ENCODE measurements at places on chromosomes 16 and 17.

DNA sequence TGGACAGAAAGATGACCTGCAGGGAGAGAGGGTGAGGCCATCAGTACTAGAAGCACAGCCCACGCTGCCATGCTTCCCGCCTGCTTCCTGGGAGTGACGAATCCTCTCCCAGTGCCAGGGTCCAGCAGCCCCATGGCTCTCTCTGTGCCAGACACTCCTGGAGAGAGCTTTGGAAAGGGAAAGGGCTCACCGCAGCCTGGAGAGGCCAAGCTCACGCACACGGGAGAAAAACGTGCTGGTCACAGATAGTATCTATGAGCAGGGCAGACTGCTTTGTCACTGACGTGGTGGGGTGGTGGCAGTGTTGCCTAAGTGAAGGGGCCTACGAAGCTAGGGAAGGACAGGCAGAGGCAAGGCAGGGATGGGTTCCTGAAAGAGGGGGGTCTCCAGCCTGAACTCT is 5.4 kb downstream of the WBP2 start:
- no peak for DNase-seq

DNA sequence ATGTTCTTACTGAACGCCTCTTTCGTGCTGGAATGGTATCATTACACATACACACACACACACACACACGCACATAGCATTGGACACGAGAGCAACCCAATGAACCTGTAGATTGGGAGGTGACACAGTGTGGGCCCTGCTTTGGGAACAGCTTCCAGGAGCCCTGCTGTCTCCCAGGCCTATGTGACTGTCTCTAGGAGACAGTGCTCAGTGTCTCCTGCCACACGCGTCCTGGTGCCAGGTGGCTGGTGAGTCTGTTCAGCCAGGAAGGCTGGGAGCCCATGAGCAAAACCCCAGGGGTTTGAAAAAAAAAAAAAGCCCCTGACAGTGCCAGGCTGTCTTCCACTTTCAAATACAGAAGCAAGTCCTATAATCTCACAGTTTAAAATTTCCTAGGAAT is 2.4 kb upstream of the SPOP start:
- DNase-seq = no peak

DNA sequence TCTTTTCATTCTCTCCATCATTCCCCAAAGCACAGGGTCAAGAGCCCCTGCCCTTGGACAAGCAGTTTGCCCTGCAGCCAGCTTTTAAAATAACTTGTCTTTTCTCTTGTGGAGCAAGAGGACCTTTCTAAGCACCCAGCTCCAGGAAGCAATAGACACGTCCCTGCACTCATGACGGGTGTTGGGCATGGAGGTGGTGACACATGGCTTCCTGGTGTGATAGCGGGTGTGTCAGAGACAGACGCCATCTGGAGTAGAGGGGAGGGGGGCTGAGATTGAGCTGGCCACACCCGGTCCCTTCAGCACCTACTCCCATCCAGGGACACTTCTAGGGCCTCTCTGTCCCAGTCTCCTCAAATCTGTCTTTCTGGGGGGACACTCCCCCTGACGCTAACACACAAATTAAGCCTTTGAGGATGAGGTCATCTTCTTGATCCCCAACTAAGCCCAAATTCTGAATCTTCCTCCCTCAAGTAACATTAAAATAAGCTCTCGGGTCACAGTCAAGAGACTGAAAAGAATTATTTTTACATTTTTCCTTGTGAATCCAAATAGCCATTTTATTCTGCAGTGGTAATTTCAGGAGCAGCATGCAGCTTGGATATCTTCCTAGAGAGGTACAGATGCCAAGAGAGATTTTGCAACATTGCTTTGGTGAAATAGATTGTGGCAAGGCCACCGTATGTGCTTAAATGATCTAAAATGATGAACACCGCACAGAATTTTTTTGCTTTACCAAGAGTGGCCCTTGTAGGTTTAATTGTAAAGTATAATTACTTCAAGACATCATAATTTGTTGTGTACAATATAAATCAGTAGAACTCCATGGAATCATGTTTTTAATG is 216.6 kb upstream of the IRX3 start:
- DNase-seq = no peak

GRCh38 chr16:77788181-77789084 is at the start of gene VAT1L:
Gene VAT1L (plus strand): TSS chr16:77788564. CDS start chr16:77788683, 119 bp downstream.
- DNase-seq = no peak

DNA sequence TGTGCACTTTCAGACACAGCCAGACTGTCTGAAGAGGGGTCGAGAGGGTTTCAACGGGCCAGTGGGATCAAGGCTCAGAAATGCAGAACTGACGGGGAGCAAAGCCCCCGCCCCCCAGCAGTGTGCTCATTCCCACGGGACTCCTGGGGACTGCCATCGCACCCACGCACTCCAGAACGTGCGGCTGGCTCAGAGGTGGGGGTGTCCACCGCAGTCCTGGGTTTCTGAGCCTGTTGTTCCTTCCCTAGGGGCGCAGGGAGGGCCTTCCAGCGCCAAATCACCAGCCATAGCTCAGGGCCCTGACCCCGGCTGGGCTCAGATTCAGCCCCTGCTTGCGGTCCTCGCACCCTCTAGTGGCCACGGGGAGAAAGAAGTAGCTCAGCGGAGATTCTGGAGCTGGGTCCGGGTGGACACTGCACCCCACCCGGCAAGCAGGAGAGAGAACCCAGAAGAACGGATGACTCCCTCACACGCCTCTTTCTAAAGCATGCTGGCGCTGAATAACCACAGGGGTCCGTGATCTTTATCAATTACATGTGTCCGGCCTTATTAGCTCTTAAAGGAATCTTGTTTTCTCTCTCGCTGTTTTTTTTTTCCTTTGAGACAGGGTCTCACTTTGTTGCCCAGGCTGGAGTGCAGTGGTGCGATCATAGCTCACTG is 45.0 kb upstream of the USP7 start:
- DNase-seq = peak; percentile 54

DNA sequence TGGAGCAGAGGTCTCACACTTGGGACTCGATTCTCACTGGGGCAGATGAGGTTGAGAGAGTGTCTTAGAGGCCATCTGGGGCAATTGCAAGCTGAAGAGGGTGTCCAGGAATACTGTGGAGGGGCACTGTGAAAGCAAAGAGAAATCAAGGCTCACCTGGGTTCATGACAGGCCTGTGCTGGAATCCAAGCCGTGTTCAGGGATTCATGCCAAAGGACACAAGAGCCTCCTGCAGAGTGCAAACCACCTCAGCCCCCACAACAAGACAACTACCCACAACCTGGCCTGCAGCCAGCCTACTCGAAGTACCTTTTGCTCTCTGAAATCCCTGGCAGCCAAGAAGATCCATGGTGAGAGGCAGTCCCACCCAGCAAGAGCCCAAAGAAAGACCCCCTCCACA is 2334.2 kb downstream of the TP53TG3F start:
- no peak for DNase-seq

DNA sequence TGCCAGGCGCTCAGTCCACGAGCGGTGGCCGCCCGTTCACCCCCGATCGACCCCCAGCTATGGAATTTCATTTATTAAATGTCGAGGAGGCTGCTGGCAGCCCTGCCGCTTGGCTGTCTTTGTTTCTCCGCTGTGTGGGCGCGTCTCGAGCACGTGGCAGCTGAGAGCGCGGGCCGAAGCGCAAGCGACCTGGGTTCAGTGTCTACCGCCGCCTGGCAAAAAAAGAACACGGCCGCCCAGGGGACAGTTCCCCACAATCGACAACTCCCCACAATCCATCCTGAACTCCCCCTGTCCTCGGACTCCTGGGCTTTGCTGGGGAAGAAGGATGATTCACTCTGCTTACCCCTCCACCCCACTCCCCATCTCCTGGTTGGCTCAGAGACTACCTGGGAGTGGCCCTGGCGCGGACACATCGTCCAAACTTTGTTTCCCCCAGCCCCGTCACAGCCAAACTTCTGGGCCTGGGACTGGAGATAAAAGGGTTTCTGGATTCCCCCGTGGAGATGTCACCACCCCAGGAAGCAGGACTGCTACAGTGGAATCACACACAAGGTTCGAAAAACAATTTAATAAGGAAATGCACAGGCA is 1.7 kb upstream of the ANKRD13B start:
- no peak for DNase-seq

- DNase-seq = peak; percentile 51
These were observed 20.3 kb upstream of the NFATC3 start for GRCh38 chr16:68064791-68065365.

GRCh38 chr16:22014271-22014873 is 6.5 kb downstream of the MOSMO start:
- DNase-seq = no peak

DNA sequence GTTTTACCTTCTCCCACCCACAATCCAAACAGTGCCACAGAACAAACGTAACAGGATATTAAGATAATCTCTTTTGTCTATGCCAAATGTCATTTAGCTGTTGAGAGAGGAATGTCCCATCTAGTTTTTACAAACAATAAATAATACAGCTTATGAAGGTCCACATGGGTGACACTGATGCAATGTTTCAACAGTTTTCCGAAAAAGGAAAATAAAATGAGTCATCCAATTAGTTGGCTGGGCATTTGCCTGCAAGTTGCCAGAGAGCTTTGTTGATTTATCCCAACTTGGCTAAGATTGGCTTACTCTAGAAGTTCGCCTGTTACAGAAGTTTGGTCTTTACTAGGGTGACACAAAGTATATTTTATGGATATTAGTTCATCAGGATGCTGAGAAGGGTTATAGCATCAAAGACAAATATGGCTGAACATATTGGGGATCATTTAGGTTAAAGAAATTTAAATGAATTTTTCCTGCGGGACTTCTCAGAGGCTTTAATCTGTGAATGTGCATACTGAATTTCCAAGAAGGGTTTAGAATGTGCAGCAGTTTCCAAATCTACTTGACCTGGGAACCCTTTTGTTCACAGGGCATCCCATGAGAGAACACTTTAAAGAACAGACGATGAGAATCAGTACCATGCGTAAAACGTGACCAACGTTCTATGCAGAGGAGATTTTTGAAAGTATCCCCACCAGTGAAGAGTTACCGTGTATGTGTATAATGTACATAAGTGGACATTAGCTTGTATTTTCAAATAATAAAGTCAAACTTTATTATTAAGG is 73.1 kb downstream of the CDH13 start:
- no peak for DNase-seq

GRCh38 chr17:44887016-44887415 is 12.2 kb downstream of the EFTUD2 start:
- DNase-seq = no peak

DNA sequence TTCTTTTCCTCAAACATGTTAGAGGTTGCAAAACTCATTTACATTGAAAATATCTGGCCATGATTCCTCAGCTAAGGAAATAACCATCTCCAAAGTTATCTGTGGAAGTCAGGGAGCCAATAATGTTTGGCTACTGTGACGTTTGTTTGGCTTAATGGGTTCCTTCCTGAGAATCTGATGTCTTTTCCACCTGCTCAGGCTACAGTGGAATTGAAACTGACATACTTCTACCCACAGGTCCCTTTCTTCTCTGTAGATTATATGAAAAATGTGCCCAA is 221.1 kb upstream of the XYLT1 start:
- no peak for DNase-seq

DNA sequence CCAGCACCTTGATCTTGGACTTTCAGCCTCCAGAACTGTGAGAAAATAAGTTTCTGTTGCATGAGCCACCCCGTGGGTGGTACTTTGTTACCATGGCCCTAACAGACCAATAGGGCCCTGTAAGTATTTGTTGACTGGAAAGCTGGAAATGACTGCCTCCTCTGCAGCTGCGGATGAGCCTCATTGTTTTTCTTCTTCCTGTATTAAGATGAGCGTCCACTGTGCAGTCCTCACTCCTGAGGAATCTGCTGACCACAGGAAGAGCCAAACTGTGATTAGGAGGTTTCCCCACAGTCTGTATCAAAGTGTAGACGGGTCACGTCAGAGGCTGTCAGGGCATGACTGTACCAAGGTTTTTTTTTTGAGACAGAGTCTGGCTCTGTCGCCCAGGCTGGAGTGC is 12.2 kb upstream of the AKTIP start:
- DNase-seq = no peak

DNA sequence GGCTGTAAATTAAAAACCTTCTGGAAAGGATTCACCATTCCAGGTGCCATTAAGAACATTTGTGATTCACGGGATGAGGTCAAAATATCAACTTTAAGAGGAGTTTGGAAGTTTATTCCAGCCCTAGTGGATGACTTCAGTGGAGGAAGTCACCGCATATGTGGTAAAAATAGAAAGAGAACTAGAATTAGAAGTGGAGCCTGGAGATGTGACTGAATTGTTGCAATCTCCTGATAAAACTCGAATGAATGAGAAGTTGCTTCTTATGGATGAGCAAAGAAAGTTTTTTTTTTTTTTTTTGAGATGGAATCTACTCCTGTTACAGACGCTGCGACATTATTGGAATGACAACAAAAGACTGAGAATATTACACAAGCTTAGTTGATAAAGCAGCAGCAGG is 26.7 kb downstream of the CCL4 start:
- DNase-seq = no peak

DNA sequence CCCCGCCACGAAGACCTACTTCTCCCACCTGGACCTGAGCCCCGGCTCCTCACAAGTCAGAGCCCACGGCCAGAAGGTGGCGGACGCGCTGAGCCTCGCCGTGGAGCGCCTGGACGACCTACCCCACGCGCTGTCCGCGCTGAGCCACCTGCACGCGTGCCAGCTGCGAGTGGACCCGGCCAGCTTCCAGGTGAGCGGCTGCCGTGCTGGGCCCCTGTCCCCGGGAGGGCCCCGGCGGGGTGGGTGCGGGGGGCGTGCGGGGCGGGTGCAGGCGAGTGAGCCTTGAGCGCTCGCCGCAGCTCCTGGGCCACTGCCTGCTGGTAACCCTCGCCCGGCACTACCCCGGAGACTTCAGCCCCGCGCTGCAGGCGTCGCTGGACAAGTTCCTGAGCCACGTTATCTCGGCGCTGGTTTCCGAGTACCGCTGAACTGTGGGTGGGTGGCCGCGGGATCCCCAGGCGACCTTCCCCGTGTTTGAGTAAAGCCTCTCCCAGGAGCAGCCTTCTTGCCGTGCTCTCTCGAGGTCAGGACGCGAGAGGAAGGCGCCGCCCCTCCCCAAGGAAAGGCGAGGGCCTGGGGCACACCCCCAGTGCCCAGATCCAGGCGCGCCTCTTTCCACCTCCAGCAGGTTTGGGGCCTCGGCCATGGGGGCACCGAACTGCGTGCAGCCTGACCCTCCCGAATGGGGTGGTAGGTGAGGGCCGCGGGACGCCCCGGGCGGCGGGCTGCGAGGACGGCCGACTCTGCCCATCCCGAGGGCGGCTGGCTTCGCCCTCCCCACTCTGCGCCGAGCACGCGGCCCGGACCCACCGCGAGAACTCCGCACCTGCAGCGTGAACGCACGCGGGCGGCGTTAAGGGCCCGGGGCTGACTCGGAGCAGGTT is 664 bp downstream of the HBQ1 start:
- peak; percentile 76 for DNase-seq

DNA sequence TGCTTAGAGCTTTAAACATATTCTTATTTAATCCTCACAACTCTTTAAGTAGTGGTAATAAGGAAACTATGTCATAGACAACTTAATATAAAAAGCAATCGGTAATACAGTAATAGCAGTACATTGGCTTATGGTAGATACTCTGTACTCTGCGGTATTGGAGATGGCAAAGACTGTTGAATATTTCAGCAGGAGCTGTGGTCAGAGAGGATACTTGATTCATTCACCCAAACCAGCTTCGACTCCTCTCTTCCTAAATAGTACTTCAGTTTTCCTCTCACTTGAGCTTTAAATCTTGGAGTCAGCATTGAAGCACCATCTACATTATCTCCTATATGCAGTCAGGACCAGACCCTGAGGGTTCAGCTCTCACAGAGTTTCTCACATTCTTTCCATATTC is 169.3 kb downstream of the CYB561 start:
- DNase-seq = no peak
